B cell (primary cell): ENCODE measurements at places on chromosomes 7 and 10. TPM values are rescaled to one million over a fixed set of nuclear protein-coding genes. Genes with fewer than 3 reads are reported as not detected.

Gene NXPH1
- total RNA-seq: not detected in 2 replicates

Gene LLCFC1
- total RNA-seq: not detected in 2 replicates

Gene IFIT1B
- not detected in 2 replicates for total RNA-seq

Gene CADPS2
- not detected in 2 replicates for total RNA-seq

Gene CISD1
- 6.3 and 7.3 TPM in 2 replicates for total RNA-seq

Gene AGBL3
- 10.9 and 11.1 TPM in 2 replicates for total RNA-seq

Gene BTBD16
- total RNA-seq: not detected in 2 replicates

GRCh38 chr10:127142136-127142535, 54.3 kb downstream of the INSYN2A start:
- no peak for DNase-seq

GRCh38 chr10:83834096-83834495, 305.2 kb upstream of the GHITM start:
- DNase-seq: no peak

DNA sequence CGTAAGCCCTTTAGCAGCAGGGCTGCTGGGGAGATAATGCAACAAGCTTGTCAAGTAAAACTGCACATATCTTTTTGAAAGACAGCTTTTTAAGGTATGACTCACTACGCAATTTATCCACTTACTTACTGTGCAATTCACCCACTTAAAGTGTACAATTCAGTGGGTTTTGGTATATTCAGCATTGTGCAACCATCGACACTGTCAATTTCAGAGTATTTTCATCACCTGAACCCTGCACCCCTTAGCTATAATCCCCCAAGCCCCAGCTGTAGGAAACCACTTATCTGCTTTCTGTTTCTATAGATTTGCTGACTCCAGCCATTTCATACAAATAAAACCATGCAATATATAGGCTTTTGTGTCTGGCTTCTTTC, 168.0 kb downstream of the PTPN20 start:
- DNase-seq: no peak

GRCh38 chr7:297611-298374, 7.8 kb downstream of the FOXL3 start:
- DNase-seq: no peak

DNA sequence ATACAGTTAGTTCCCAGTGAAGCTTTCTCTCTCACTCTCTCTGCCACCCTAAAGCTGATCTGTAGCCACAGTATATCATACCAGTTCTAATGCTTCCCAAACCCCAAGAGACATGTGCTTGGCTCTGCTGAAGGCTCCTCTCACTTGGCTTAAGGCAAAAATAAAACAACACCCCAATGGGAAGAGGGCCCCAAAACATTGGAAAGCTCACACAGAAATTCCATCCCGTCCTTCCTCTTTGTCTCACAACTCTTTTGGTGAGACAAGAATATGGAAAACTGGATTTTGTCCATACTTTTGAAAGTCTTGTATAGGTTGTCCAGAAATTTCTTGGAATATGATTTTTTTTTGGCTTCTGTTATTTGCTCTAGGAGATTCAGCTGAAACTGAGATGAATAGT, 56.1 kb upstream of the WNT16 start:
- no peak for DNase-seq

- no peak for DNase-seq
Measured at GRCh38 chr10:82866424-82867020, 991.5 kb downstream of the NRG3 start.

- DNase-seq: no peak
Measured at GRCh38 chr10:77635402-77636227, 2.0 kb downstream of the KCNMA1 start.

- DNase-seq: no peak
Measured at GRCh38 chr7:41835976-41836530, 133.2 kb upstream of the INHBA start.

GRCh38 chr10:8873310-8873709, 818.8 kb downstream of the GATA3 start:
- DNase-seq: no peak

GRCh38 chr7:99752356-99752755, 17.4 kb upstream of the CYP3A7 start:
- DNase-seq: no peak

DNA sequence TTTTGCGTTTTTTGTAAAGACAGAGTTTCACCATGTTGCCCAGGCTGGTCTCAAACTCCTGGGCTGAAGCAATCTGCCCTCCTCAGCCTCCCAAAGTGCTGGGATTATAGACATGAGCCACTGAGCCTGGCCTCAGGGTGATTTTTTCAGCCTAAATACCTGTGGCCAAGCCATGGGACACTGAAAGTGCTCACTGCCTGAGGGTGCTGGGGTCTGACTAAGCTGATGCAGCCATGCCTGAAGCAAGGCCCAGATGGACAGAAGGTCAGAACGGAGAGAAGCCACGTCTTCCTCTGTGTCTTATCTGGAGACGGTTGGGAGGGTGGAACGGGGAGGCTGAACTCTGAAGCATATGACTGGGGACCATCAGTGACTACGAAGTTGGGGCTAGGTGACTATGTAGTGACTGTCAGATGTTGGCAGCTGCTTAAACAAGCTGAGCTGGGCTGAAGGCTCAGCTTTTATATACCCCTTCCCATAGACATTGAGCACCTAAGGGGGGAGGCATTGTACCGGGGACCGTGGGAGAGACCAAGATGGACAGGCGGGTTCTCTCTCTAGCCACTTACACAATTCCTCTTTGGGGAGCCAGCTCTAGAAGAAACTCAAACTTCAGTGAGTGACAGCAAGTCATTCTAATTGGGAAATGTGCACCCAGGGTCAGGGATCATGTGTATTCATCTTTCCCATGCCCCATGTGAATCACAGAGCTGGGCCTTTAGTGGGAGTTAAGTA, 73.3 kb upstream of the HABP2 start:
- DNase-seq: no peak

GRCh38 chr7:102310414-102310815, 23.7 kb downstream of the SH2B2 start:
- DNase-seq: no peak

GRCh38 chr10:77185696-77186095, 451.9 kb downstream of the KCNMA1 start:
- no peak for DNase-seq

DNA sequence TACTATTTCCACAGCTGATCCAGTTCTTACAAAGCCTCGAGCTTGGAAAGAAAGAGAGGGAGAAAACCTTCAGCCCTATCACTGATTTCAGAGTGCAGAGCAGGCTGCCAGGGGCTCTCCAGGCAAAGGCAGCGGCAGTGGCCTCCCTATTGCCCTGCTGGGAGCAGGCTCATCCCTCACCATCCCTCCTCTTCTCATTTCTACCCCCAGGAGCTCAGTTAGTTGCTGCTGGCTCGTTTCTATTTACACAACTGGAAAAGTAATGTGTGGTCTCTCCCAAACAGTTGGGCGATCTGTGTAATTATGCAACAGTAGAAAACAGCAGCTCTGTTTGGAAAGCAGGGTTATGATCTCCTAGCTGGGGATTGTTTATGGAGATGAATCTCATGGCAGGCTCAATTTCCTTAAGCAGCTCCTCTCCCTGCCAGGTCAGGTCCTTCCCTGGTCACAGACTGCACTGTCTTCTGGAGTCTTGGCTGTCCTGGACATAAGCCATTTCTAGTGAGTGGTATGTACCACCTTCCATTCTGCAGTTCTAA, 28.7 kb upstream of the TNS3 start:
- no peak for DNase-seq

GRCh38 chr7:97565665-97566064, 166.2 kb upstream of the TAC1 start:
- no peak for DNase-seq

DNA sequence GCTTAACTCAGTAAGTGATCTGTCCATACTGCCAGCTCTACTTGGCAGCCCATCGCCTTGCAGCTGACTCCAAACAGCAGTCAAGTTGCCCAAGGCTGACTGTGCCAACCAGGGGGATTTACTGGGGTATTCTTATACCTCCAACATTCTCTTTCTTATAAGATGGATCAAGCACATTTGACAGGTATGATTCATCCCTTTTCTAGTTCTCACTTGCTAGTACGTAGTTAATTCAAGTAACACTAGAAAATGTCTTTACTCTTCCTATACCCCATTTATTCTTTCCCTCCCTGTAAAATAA, 77.0 kb downstream of the SLC25A13 start:
- no peak for DNase-seq

- no peak for DNase-seq
Measured at GRCh38 chr10:102175415-102175814, 23.2 kb downstream of the NOLC1 start.

DNA sequence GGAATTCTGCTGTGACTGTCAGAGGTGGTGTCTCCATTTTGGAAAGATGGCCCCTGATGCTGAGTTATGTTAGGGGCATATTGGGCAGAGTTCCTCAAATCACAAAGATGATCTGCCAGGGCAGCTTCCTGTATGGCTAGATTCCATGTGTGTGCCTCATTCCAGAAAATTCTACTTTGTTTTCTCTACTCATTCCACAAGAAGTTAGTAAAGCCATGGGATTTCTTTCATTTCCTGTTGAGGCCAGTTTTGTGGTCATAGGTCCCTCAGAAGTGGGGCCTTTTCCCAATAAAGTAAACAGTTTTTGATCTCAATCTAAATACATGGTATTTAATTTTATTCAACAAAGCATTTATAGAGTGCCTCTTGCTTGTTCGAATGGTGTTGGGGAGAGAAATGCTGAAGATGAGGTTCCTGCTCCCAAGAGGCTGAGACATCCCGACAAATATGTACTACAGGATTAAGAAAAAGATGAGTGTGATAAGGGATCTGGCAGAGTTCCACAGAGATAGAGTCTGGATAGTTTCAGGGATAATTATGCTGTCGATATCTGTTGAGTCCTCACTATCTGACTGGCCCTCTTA, 33.0 kb downstream of the MINDY4 start:
- no peak for DNase-seq

- no peak for DNase-seq
Measured at GRCh38 chr7:2878306-2878705, 34.2 kb upstream of the GNA12 start.

GRCh38 chr7:74084722-74085578, 1.3 kb downstream of the LIMK1 start:
- no peak for DNase-seq

GRCh38 chr7:113764401-113765035, 154.3 kb downstream of the PPP1R3A start:
- no peak for DNase-seq

DNA sequence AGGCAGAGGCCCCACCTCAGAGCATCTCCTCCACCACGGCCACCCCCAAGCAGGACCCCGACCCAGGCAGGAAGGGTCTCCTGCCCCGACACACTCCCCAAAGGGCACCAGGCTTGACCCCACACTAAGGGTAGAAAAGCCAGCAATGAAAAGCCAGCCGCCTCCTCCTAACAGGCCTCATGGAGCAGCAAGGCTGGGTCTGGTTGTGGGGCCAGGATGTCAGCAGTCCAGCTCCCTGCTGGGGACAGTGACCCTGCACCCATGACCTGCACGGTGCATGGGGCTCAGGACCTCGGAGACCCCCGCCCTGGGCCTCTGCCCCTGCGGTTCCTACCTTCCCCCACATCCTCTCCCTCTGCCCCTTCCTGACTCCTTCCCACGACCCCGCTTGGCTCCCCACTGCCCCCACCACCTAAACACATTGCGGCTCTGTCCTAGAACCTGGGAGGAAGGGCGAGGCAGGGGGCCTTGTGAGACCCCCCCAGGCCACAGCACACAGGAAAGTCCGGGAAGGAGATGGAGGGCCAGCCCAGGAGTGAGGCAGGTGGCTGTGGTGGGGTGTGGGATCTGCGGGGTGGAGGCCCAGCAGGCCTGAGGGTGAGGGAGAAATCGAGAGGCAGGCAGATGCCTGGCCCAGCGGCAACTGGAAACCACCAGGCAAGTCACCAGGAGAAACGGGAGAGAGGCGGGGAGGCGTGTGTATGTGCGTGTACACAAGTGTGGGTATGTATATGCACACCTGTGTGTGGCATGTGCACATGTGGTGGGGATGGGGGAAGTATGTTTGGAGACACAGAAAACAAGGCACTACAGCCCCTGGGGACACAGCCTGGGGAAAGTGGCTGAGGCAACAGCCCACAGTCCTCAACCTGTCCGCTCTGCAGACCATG, 229.9 kb downstream of the MAD1L1 start:
- DNase-seq: no peak

DNA sequence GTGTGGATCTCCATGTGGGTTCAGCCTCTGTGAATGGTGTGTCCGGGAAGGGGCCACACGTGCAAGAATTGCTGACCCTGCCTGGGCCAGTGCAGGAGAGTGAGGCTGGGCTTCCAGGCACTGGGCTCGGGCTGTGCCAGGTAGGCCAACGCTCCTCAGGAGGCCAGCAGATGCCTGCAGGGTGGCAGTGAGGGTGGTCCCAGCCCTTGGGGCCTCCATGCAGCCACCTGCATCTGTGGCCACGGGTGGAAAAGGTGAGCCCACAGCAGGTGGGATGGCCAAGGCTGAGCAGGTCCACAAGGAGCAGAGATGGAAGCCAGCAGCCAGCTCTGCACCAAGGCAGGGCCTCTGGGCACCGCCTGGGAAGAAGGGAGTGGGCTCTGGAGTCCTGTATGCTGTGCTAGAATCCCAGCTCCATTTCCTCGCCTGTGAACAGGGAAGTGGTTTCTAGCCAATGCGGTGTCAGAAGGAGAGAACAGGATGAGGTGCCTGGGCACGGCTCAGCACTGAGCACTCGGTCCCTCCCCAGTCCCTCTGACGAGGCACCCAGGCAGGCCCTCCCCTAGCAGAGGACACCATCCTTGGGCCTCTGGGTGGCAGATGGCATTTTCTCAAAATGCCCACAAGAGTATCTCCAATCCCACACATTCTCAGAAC, 31.1 kb upstream of the RET start:
- DNase-seq: no peak

- peak; percentile 89 for DNase-seq
Measured at GRCh38 chr7:50304129-50304910, at the start of gene IKZF1. IKZF1 (plus strand) TSS chr7:50304716; CDS start chr7:50319062, 14,346 bp downstream.

GRCh38 chr10:112802411-112803022, 147.5 kb upstream of the TCF7L2 start:
- DNase-seq: no peak

DNA sequence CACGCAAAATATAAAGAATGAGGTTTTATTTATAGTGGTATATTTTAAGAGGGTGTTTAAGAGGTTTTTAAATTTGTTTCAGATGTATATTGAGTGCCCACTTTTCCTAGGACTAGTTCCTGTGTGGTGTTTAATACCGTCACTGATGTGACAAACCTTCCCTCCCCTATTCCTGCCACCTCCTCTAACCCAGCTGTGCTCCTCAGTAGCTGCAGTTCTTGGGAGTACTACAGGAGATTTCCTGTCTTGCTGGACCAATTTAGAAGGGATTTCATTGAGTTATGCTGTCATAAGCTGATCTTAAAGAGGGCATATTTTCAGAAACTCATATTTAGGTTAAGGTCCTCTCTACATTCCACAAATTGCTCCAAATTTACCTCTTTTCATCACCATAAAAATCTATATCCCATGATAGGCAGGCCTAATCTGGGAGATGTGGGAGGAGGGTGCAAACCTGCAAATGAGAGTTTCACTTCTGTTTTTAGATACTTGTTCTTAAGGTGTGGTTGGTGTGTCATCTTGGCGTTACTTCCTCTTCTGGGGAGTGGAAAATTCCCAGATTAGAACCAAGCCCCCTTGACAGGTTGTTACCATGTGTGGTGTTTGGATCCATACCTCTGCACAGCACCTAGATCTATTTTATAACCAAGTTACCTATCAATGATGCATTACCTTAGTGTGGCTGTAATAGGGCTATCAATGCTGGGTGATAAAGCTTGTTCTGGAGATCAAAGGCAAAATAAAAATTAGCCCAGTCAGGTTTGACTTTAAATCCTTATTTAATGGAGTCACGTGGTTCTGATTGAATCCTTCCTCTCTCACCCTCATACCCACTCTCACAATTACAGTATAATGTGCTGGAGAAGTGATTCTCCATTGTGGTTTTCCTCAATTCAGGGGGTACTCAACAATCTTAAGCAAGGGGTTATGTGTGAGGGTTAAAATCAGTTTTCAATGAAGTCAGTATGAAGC, 141.1 kb downstream of the CDK14 start:
- DNase-seq: peak; percentile 89
